ENCODE measurements at places on chromosomes 11 and 22. TPM values are rescaled to one million over a fixed set of nuclear protein-coding genes. Genes with fewer than 3 reads are reported as not detected.

The SERPING1 gene
- 198 TPM for total RNA-seq

The TTC9C gene
- total RNA-seq = 15.9 TPM

The CFL1 gene
- 439 TPM for total RNA-seq

The CPT1B gene
- 269 TPM for total RNA-seq

The HMOX1 gene
- total RNA-seq = 16.0 TPM

The ACRV1 gene
- total RNA-seq = not detected

DNA sequence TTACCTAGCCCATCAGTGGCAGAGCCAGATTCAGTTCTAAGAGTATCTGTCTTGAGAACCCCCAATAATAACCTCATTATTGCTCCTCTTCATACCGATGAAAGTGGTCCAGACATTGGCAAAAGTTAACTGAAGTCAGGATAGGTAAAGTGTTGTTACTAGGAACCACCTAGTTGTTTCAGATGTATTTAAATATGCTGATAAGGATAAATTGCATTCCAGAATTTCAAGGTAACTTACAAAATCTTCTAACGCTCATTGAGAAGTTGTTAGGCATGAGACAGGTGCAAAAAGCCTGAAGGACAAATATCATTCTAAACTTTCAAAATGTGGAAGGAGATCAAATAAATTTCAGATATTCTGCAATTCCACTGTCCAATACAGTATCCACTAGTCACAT is 27.8 kb downstream of the VWA5A start:
- no peak for DNase-seq

- no peak for DNase-seq
Observed at GRCh38 chr11:35077709-35078469, 61.1 kb upstream of the CD44 start.

DNA sequence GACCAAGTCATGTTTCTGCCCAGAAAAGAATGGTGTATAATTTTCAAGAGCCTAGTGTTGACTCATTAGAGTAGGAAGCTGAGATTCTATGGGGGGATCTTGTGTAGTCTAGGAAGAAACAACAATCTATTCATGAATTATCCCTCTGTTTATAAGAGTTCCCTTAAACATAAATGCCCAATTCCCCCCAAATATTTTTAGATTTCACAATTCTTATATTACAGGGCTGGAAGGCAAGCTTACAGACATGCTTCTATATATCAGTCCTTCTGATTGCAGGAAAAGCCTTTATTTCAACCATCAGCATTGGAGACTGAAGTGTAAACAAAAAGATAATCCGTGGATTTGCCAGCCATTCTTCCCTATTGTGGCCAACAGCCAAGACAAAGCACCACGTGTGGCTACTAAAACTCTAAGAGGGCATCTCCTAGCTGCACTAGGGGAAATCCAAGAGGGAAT is 71.4 kb downstream of the NAT10 start:
- DNase-seq = no peak

- no peak for DNase-seq
Observed at GRCh38 chr22:22932512-22932941, 44.9 kb downstream of the IGLL5 start.

GRCh38 chr11:64355078-64355940 is 3.7 kb upstream of the RPS6KA4 start:
- peak; percentile 87 for DNase-seq

DNA sequence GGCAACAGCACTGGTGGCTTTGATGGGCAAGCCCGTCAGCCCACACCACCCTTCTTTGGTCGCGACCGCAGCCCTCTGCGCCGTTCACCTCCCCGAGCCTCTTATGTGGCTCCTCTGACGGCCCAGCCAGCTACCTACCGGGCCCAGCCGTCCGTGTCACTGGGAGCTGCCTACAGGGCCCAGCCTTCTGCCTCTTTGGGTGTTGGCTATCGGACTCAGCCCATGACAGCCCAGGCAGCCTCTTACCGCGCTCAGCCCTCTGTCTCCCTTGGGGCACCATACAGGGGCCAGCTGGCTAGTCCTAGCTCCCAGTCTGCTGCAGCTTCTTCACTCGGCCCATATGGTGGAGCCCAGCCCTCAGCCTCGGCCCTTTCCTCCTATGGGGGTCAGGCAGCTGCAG is 8.0 kb downstream of the RBM14 start:
- no peak for DNase-seq

GRCh38 chr22:46290121-46290842 is 6.4 kb upstream of the GTSE1 start:
- peak; percentile 50 for DNase-seq

- DNase-seq = no peak
Observed at GRCh38 chr11:116207019-116207418, 565.8 kb downstream of the BUD13 start.

DNA sequence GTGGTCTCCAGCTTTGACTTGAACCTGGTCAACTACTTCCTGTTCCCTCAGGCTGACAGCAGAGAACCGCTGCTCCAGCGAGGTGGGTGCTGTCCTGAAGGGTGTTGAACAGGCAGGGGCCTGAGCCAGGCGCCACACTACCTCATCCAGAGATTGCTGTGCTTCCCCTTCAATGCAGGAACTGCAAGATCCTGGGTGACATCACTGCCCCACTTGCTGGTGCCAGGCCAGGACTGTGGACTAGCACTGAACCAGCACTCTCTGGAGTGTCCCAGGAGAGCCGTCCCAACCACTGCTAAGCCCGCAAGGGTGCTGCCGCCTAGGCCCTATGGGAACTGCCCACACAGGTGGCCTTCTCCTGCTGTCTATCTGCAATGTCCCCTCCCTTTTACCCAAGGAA is 51.7 kb downstream of the GAB4 start:
- no peak for DNase-seq

GRCh38 chr11:60777572-60777971 is 7.6 kb upstream of the MS4A10 start:
- DNase-seq = peak; percentile 52

DNA sequence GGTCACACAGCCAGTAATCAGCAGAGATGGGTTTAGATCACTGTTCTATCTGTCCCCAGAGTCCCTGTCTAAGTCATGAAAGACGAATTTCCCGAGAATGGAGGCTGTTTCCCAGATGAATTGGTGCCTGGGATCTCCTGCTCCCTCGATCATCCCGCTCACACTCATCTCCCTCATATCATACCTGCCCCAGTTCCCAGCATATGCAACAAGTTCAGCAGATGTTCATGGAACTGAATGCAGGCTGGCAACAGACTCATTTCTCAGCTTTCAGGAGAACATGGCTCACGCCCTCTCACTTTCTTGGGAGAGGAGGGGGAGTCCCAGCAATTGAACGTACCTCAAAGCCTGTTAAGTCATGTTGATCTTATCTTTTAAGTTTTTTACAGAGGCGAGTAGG is 22.1 kb downstream of the CD6 start:
- DNase-seq = no peak

GRCh38 chr11:121591405-121592033 is 138.8 kb upstream of the SORL1-AS1 start:
- peak; percentile 53 for DNase-seq

GRCh38 chr11:113553915-113554314 is 78.7 kb upstream of the DRD2 start:
- no peak for DNase-seq

- DNase-seq = no peak
Observed at GRCh38 chr11:91257667-91258066, 967.0 kb upstream of the FAT3 start.

GRCh38 chr11:36010010-36010740 is 66.3 kb downstream of the LDLRAD3 start:
- DNase-seq = no peak

GRCh38 chr22:30871391-30872284 is 96.9 kb downstream of the MORC2 start:
- DNase-seq = no peak

DNA sequence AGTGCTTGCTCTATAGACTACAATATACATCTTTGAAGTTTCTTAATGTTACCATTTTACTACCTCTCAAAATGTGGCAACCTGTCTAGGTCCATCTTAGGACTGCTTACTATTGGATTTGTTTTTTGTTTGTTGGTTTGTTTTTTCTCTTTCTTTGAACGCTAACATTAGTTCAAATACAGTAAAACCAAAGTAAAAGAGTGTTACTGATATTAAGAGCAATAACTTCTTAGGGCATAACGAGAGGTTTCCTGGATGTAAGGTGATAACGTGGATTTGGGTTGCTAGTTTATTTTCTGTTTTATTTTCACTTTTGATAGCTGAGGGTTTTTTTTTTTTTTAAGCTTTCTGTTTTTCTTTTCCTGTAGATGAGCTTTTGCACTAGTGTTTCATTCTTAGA is 43.6 kb downstream of the TMEM135 start:
- DNase-seq = no peak

DNA sequence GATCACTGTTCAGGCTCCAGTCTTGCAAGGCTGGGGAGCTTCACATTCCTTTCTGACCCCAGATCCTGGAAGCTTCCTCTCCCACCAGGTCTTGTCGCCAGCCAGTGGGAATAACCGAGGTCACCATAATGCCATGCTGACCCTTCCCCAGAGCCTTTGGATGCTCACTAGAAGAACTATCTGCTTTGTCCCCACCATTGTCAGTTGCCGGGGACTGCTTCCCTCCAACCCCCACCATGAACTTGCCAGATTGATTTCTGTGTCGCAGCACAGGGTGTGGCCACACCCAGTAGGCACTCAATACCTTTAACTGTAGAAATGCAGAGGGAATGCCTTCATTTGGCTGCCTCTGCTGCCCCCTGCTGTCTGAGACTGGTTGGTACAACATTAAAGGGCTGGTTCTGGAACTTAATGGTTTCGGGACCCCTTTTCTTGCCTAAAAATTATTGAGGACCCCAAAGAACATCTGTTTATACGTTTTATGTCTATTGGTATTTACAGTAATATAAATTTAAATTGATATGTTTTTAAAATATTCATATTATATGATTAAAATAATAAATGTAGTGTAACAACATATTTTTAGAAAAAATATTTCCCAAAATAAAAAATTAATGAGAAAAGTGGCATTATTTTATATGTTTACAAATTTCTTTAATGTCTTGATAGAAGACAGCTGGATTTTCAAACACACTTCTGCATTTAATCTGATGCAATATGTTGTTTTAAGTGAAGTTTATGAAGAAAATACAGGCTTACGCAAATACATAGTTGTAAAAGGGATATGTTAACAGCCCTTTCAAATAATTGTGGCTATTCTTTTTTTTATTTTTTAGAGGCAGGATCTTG is 6.7 kb upstream of the GDPD5 start:
- DNase-seq = peak; percentile 67

- DNase-seq = no peak
Observed at GRCh38 chr11:122163053-122163819, 47.2 kb upstream of the BLID start.

GRCh38 chr11:70891844-70892380 is 360.5 kb downstream of the SHANK2 start:
- no peak for DNase-seq

DNA sequence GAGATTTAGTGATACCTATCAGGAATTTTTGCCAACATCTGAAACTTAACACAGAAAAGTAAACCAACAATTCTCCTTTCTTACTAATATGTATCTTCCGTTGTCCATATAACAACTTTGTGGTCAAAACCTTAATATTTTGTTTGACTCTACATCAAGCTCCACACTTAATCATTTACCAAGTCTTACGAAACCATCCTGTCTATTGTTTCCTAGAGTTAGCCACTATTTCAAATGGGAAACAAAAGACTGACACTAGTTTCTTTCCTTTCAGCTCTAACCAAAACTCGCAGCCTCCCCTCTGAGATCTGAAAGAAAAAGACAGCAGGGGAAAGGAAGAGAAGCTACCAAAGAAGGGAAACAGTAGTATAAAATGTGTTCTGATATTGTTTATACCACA is 26.5 kb upstream of the PRDM10 start:
- DNase-seq = no peak

- no peak for DNase-seq
Observed at GRCh38 chr11:12271826-12272366, 105.5 kb upstream of the PARVA start.

GRCh38 chr22:26711205-26711963 is 54.0 kb downstream of the MIAT start:
- DNase-seq = no peak

- no peak for DNase-seq
Observed at GRCh38 chr22:45421349-45422055, 8.0 kb downstream of the RIBC2 start.

DNA sequence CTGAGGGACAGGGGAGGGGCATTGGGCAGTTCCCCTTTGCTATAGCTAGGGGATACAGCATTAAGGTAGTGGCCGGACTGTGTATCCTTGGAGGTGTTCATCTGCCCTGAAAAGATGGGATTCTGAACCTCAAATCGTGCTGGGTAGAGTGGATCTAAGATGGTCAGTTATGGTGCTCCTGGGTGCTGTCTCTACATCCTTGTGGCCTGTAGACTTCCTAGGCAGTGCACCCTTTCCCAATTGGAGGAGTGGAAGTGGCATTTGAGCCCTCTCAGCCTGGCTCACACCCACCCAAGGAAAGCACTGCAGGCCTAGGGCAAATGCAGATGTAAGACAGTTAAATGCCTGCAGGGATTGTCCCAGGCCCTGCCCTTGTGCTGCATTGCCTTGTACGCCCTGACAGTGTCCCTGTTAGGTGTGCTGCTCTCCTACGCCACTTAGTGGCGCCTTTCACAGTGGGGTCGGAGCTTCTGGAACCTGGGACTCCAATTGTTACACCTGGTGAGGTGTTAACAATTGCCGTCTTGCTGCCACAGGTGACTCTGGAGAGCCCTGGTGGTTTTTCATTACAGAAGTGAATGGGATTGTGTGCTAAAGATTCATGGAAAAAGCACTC is 35.0 kb downstream of the PPFIBP2 start:
- no peak for DNase-seq

- DNase-seq = no peak
Observed at GRCh38 chr11:114738954-114739353, 60.6 kb downstream of the NXPE2 start.

Data from left cardiac atrium (tissue), 4 donors.